ENCODE measurements at places on chromosomes 5 and 9.

- no peak for DNase-seq
Observed at GRCh38 chr5:125375143-125375542, 628.7 kb upstream of the ZNF608 start.

GRCh38 chr9:124381170-124381945 is 33.9 kb downstream of the PSMB7 start:
- no peak for DNase-seq

GRCh38 chr5:111997711-111998110 is 240.7 kb upstream of the NREP start:
- no peak for DNase-seq

DNA sequence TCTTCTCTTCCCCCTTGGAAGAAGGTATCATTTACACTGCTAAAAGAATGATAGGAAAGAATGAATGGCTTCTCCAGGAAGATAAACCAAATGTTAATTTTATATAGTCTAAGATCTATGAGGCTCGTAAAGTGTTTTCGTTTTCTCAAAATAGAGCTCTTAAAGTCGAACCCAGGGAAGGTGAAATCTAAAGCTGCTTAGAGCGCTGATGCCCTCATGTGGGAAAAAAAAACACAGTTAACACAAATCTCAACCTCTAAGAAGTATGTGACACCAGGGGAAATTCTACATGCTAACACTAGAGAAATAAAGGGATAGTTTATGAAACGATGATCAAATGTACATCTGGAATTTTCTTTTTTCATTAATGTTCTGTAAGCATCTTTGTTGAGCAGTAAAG is 257.9 kb downstream of the RASEF start:
- DNase-seq = no peak

- DNase-seq = no peak
Observed at GRCh38 chr9:34633166-34633565, 4.3 kb upstream of the ARID3C start.

DNA sequence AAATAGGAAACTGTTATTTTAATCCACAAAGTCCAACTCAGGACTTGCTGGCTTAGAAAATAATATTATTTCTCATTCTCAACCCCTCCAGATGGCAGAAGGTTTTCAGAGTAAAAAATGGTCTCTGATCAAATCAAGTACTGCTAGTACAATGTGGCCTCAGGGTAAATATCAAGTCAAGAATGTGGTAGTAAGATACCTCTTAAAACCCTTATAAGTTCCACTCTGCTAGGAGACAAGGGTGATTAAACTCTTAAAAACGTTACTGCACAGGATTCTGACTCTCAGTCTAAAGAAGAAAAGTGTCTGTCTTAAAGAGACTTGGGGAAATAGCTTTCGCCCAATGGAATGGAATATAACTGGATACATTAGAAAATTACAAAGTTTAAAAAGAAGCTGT is 120.8 kb upstream of the PDE4D start:
- no peak for DNase-seq

GRCh38 chr9:21121595-21122251 is 19.9 kb downstream of the IFNW1 start:
- DNase-seq = no peak

- DNase-seq = no peak
Observed at GRCh38 chr5:123864578-123864977, 352.6 kb downstream of the CSNK1G3 start.

- DNase-seq = no peak
Observed at GRCh38 chr5:147626464-147626863, 116.6 kb upstream of the DPYSL3 start.

DNA sequence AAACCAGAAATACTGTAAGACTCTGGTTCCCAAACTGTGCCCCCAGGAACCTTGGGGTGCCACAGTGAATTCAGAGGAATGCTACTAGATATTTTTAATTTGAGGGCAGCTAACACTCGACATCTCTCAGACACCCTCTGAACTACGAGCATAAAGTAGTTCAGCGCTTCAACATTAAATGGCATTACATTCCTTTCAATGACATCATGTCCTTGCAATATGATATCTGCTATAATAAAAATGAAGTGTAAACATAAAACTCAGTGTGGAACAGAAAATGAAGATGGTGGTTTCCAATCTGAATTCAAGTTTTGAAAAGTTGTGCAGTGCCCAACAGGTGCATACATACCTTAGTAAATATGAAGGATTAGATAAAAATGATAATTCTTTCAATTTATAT is 116.1 kb downstream of the LPAR1 start:
- no peak for DNase-seq

DNA sequence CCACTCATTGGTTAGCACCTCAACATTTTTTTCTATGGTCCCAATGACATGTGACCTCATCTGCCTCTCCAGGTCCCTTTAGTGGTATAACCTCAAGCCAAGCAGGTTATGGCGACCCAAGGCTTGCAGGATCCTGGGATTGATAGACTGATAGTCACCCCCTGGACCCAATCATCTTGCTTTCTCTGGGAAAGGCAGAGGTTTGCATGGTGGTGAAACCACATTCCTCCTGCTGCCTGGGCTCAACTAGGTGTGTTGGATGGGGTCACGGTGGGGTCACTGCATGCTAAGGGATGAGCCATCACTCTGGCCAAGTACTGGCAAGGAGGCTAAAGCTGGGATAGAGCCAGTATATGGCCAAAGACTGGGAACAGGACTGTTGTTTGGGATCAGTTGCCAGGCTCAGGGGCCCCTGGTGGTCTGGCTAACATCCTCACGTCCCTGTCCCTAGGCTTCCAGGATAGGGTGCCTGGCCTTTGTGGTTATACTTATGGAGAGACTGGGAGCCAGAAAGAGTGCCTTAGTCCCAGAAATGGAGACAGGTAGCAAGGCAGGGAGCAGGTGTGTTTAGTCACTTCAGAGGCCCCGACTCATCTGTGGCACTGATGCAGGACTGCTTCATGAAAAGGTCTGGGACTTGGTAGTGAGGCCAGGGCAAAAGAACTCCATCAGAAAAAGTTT is 4.6 kb upstream of the SMIM32 start:
- no peak for DNase-seq

DNA sequence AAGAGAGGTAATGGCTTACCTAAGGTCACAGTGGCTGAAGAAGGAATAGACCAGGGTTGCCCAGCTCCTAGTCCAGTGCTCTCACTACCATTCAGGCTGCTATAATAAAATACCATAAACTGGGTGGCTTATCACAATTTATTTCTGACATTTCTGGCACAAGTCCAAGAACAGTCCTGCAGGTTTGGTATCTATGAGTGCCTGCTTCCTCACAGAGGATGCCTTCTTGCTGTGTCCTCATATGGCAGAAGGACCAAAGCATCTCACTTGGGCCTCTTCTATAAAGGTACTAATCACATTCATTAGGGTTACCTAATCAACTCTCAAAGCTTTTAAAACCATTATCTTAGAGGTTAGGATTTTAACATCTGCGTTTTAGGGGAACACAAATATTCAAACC is 17.2 kb downstream of the STARD4 start:
- DNase-seq = no peak

DNA sequence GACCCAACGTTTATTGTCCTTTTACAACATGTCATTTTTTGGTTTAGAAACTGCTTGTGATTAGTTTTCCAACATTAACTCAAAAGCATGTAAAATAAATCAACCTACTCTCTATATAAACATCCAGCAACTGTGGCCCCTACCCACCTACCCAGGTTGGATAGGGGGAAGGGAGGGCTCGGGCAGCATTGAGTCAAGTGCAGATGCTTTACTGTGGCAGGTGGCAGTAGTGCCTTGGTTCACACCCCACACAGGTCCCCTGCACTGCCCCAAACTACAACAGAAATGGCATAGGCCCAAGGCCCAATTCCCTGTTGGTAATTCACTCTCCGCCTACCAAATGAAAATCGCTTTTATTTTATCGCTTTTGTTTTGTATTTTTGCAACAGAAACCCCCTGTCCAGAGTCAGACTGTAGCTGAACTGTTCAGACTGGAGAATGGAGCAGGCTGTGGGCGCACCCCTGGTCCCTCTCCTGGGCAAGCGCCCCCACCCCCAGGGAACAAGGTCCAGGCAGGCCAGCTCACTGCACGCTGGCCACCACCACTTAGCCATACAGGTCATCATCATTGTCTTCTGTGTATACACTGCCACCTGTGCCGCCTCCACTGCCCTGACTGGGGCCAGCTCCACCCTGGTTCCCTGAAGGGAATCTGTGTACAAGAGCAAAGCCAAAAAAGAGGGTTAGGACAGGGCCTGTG is 15.7 kb downstream of the VCP start:
- no peak for DNase-seq

DNA sequence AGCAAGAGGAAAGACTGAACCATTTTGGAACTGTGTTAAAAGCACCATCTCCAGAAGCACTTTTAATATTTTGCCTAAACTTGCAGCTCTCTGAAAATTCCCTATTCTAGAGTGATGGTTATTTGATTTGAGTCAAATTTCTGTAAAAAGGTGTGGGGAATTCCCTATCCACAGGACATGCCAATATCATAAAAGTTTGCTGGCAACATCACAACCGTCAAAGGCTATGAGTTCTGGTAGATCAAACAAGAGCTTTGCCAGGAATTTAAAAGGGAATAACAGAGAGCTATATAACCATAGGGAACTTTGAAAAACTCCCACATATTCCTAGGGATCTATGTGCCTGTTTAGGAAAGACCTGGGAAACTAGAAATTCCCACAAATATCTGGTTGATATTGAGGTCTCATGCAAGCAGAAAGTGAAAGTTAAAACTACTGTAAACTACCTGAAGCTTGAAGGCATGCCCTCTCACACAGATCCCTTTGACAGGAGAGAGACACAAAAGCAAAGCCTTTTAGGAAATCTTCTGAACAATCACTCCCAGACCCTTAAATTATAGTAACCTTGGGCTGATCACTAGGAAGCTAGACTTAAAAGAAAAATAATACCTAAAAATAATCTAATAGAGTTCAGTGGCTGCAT is 549.9 kb downstream of the ANXA1 start:
- DNase-seq = no peak

DNA sequence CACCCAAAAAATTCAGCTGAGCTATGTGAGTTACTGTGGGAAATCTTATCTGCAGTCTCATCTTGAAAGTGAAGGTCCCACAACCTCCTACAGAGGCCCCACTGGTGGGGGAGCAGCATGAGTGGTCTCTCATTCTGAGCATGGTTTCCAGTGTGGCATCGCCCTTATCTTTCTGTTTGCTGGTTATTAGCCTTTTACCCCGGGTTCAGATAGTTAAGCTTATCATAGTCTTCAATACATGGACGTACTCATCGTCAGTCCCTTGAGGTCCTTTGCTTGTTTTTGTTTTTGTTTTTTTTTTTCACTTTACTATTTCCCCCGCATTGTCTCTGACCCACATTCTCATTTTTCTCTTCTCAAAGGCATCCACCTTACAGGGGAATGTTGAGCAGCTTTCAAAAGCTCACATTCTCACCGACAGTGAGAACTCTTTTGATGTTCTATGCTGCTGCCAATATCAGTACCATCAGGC is 7.7 kb upstream of the HAVCR2 start:
- DNase-seq = no peak

DNA sequence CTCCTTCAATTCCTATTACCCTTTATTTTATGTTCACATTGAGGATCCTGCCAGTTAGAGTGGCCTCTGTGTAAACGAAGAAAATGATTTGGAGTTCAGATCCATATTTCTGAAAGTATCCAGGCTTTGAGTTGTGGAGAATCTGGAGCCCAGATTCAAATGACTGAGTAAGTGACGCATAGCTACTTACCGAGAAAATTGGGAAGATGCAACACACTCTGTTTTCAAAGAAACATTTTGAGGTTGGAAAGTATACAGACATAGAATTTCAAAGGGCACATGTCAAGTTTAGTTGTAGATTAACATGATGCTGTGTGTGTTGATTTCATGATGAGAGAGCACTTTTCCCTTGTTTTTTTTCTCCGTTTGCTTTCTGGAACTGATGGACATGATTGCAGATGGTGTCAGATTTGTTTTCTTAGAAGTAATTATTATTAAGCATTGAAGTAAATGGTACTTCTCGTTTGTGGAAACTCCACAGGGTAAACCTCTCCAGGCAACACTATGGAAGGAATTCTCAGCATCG is 148.1 kb downstream of the KDM4C start:
- no peak for DNase-seq

DNA sequence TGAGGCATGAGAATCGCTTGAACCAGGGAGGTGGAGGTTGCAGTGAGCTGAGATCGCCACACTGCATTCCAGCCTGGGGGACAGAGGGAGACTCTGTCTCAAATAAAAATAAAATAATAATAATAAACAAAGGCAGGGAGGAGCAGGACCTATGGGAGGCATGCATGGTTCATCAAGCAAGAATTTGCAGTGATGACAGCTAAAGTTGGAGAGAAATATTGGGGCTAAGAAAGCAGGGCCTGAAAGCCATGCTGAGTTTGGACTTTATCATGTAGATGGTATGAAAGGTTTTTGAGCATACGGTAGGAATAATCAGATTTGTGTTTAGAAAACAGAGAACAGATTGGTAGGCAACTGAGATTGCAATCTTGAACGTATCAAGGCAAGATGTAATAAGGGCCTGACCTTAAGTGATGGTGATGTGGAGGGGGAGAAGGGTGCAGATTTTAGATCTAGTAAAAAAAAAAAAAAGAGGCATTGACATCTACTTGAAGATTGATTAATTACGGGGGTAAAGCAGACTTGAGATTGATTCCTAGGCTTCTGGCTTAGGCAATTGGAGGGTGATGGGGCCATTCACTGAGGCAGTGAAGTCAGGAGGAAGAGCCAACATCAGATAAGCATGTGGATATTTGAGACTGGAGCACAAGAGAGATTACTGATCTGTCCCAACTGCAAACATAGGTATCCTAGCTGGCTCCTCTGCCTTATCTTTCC is 50.7 kb downstream of the CFAP95 start:
- no peak for DNase-seq

DNA sequence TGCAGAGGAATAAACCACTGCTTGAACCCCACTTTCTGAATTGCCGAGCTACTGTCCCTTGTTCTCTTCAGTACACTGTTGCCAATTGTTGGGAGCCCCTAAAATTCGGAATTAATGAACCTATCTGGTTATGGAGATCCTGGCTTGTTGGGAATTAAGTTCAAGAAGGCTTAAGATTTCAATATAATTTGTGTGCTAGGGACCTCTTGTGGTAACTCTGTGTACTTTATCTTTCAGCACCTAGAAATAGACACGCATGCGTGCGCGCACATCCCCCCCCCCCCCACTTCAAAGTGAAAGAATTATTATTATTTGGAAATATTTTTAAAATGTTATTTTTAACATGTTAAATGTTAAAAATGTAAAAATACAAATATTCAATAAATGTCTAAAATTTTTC is 53.3 kb upstream of the FAM169A start:
- DNase-seq = no peak

Data from T-helper 9 cell (primary cell).